ENCODE measurements at places on chromosomes 6 and 20. TPM values are rescaled to one million over a fixed set of nuclear protein-coding genes. Genes with fewer than 3 reads are reported as not detected.

Gene ID4
- total RNA-seq = 7.0 TPM

Gene LIN28B
- 0.14 TPM for total RNA-seq

Gene KHDC1L
- not detected for total RNA-seq

Gene ANGPT4
- total RNA-seq = 0.20 TPM

Gene GRM4
- not detected for total RNA-seq
